ENCODE measurements at places on chromosomes 5 and 9.
A peak's percentile ranks its signal among the peaks of the same experiment; 100 is the strongest.

- no peaks in the 10 kb centered on the region for H3K27me3 ChIP-seq
- H3K36me3 ChIP-seq, result no peaks in the 10 kb centered on the region
- no peak for DNase-seq
- H3K4me3 ChIP-seq, result no peak overlapping the region
- H3K27ac ChIP-seq, result peak overlapping the region; percentile 48
Observed at GRCh38 chr5:91514400-91514799, 131.3 kb upstream of the ARRDC3 start.

GRCh38 chr9:134353539-134353938, 27.3 kb downstream of the RXRA start:
- no peak overlapping the region for H3K4me3 ChIP-seq
- peaks cover 41% of the 10 kb centered on the region for H3K4me1 ChIP-seq
- no peak for DNase-seq
- peaks cover 2% of the 10 kb centered on the region for H3K27me3 ChIP-seq

- H3K27me3 ChIP-seq, result no peaks in the 10 kb centered on the region
- DNase-seq, result no peak
- no peak overlapping the region for H3K4me3 ChIP-seq
- peaks cover 14% of the 10 kb centered on the region for H3K4me1 ChIP-seq
- H3K27ac ChIP-seq, result peak overlapping the region; percentile 40
Observed at GRCh38 chr5:73821003-73821402, 195.0 kb downstream of the ARHGEF28 start.

DNA sequence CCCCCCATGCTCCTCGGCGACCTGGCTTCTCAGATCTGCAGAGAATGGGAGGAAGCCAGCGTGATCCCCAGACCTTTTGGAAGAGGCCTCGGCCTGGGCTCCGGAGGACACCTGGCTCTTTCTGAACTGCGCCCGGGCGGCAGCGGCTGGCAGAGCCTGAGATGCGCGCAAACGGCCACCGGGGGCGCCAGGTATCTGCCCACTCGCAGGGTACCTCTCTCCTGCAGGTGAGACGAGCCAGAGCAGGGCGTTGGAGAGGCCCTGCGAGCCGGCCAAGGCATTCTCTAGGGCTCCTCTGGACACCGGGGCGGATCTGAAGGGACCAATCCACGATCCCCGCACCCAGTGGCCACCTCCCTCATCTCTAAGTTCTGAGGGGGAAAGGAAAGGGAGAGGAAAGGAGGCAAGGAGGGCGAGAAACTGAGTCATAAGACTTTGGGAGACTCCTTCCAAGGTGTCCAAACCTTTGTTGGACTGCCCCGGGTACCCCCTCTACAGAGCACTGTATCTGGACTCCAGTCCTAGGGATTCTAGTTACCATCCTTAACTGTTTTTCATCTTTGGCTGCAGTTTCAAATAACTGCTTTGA, 55.0 kb upstream of the SLC46A2 start:
- H3K36me3 ChIP-seq, result no peaks in the 10 kb centered on the region
- no peak overlapping the region for H3K4me3 ChIP-seq
- peaks cover 50% of the 10 kb centered on the region for H3K27me3 ChIP-seq
- no peak overlapping the region for H3K27ac ChIP-seq

GRCh38 chr9:84974855-84975254, 305.3 kb downstream of the NTRK2 start:
- DNase-seq, result no peak
- no peak overlapping the region for H3K4me3 ChIP-seq
- no peaks in the 10 kb centered on the region for H3K36me3 ChIP-seq
- no peak overlapping the region for H3K27ac ChIP-seq
- peaks cover 4% of the 10 kb centered on the region for H3K27me3 ChIP-seq
